ENCODE measurements at places on chromosomes 2 and 18. TPM values are rescaled to one million over a fixed set of nuclear protein-coding genes. Genes with fewer than 3 reads are reported as not detected.
A peak's percentile ranks its signal among the peaks of the same experiment; 100 is the strongest.

MSH6 gene
- total RNA-seq: 81.2 TPM

MARCHF4 gene
- not detected for total RNA-seq

DSC2 gene
- total RNA-seq: not detected

CRYBA2 gene
- total RNA-seq: not detected

SULT1C2 gene
- total RNA-seq: not detected

STAM2 gene
- 24.3 TPM for total RNA-seq

ABCG8 gene
- not detected for total RNA-seq

ARHGEF33 gene
- not detected for total RNA-seq

PARD6G gene
- total RNA-seq: not detected

HOXD4 gene
- not detected for total RNA-seq

DNA sequence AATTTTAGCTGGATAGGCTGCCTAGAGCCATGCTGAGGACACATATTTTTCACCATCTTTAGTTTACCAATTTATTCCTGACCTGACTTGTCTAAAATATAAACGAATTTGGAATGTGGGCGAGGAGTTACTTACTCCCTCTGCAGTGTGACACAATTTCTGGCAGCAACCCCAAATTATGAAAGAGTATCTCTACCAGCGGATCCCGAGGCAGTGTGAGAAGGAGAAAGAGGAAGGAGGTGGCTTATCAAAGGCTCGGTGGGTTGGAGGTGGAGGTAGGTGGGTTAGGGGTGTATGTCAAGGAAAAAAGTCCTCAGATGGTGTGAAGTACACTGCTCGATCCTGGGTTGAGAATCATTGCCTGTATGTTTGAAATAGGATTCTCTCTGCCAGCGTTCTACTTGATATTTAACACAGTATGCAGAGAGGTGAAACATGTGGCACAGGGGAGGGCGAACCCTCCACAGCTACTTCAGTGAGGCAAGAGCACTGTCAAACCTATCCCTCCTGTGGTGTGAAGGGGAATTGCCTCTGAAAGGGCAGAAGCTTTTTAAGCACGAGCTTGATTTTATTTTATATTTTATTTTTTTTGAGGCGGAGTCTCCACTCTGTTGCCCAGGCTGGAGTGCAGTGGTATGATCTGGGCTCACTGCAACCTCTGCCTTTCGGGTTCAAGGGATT is 76.0 kb downstream of the RFTN2 start:
- no peak overlapping the region for H3K27ac ChIP-seq
- no peak for DNase-seq
- no peak overlapping the region for H3K4me3 ChIP-seq
- H3K36me3 ChIP-seq: no peaks in the 10 kb centered on the region
- H3K27me3 ChIP-seq: peaks cover 14% of the 10 kb centered on the region

- DNase-seq: no peak
- H3K4me1 ChIP-seq: no peaks in the 10 kb centered on the region
- H3K36me3 ChIP-seq: no peaks in the 10 kb centered on the region
- no peak overlapping the region for H3K4me3 ChIP-seq
- no peak overlapping the region for H3K27ac ChIP-seq
- H3K27me3 ChIP-seq: peaks cover 17% of the 10 kb centered on the region
These were observed 183.0 kb downstream of the NYAP2 start for GRCh38 chr2:225582355-225583116.

DNA sequence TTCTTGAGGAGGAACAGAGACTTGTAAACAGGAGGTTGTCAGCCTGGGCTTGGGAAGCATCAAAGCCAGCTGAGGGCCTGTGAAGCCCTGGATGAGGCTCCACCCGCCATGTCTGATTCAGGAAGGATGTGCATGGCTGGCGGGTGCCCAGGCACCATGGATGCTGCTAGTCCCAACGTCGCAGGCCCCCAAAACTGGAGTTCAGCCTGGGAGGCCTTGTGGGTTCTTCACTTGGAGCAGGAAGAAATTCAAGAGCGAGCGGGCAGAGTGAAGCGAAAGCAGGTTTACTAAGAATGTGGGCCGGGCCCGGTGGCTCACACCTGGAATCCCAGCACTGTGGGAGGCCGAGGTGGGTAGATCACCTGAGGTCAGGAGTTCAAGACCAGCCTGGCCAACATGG is 12.1 kb upstream of the PXDN start:
- no peak overlapping the region for H3K27ac ChIP-seq
- no peak for DNase-seq
- H3K36me3 ChIP-seq: no peaks in the 10 kb centered on the region
- no peak overlapping the region for H3K4me3 ChIP-seq
- H3K27me3 ChIP-seq: peaks cover 10% of the 10 kb centered on the region

GRCh38 chr18:57431002-57431382 is 4.2 kb upstream of the ONECUT2 start:
- H3K27me3 ChIP-seq: peaks cover 51% of the 10 kb centered on the region
- H3K4me1 ChIP-seq: peaks cover 14% of the 10 kb centered on the region
- peaks cover 15% of the 10 kb centered on the region for H3K36me3 ChIP-seq
- no peak overlapping the region for H3K27ac ChIP-seq
- no peak for DNase-seq
- no peak overlapping the region for H3K4me3 ChIP-seq

- DNase-seq: no peak
- H3K27me3 ChIP-seq: peaks cover 3% of the 10 kb centered on the region
- no peak overlapping the region for H3K4me3 ChIP-seq
- H3K27ac ChIP-seq: no peak overlapping the region
- H3K36me3 ChIP-seq: no peaks in the 10 kb centered on the region
These were observed 161.0 kb downstream of the IRS1 start for GRCh38 chr2:226638576-226638975.

DNA sequence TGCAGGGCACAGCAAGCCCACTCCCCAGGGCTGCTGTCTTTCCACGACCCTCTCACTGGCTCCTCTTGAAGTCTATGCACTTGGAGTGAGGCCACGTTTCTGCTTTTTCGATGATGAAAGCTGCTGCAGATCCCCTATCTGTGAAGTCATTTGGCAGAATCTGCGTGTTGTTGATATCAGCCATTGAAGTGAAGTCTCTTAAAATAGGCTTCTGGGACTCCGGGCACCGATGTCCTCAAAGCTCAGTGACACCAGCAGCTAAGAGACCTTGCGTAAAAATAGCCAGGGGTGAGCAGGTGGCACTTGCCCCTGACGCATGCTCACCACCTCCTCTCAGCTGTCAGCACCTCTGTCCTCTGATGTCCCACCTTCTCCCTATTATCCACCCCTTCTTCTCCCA is 89.4 kb upstream of the FHL2 start:
- no peak overlapping the region for H3K27ac ChIP-seq
- H3K4me1 ChIP-seq: no peaks in the 10 kb centered on the region
- DNase-seq: no peak
- peaks cover 6% of the 10 kb centered on the region for H3K36me3 ChIP-seq

DNA sequence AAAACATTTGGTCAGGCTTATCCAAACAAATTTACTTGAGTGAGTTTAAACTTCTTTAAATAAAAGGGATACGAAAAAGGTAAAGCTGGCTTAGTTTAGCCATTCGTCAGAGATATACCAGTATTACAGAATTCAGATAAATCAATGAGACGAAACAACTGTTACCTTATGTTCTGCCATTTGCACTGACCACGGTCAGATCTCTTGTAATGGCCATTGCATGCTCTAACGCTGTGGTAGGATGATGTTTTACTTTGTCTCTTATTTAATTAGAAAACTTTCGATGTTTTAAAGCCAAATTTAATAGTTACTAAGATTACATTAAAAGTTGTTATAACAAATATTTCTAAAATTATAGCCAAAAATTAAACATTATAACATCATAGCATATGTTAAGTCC is 1.5 kb downstream of the C18orf54 start:
- peak overlapping the region; percentile 97 for H3K4me3 ChIP-seq
- DNase-seq: no peak
- H3K36me3 ChIP-seq: peaks cover 10% of the 10 kb centered on the region

DNA sequence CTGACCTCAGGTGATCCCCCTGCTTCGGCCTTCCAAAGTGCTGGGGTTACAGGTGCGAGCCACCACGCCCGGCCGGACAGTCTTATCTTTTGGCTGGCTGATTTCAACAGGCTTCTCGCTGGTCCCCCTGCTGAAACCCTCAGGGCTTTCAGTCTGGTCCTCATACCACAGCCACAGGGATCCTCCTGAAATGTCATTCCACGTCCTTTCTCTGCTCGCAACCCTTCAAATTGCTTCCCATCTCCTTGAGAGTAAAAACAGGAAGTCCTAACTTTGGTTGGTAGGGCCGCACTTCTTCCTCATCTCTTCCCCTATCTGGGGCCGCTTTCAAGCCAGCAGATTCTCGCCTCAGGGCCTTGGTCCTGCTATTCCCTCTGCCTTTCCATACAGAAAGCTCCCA is 1.4 kb upstream of the CAB39 start:
- no peak for DNase-seq
- peak overlapping the region; percentile 90 for H3K27ac ChIP-seq
- H3K36me3 ChIP-seq: peaks cover 22% of the 10 kb centered on the region
- no peaks in the 10 kb centered on the region for H3K27me3 ChIP-seq

- peaks cover 11% of the 10 kb centered on the region for H3K4me1 ChIP-seq
- no peak overlapping the region for H3K27ac ChIP-seq
- no peak overlapping the region for H3K4me3 ChIP-seq
These were observed 93.5 kb downstream of the TMEM18 start for GRCh38 chr2:583666-584065.

DNA sequence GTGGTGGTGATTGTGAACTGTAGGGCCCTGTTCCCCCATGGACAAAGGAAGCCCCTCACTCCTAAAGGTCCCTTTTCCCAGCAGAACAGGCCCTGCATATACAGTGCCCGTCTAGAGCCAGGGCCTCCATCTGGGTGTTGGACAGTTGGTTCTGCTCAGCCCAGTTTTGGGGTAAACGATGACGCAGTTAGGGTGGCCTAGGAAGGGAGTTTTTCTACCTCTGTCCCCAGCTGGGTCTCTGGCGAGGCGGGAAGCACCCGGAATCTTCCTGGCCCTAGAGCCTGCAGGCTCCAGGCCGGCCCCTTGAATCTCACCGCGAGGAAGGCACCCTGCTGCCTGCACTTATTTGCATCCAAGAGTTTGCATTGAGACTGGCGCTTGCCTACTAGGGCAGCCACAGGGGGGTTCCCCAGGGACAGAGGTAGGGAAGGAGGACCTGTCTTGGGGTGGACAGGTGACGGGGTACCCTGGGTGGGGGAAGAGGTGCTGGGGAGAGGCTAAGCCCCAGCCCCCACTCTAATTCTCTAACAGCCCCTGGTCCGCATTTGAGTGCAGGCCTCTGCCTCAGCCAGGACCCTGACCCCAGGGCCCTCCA is 529 bp upstream of the MTA3 start:
- H3K4me1 ChIP-seq: peaks cover 12% of the 10 kb centered on the region
- DNase-seq: no peak
- H3K27me3 ChIP-seq: no peaks in the 10 kb centered on the region

- H3K36me3 ChIP-seq: no peaks in the 10 kb centered on the region
- H3K27ac ChIP-seq: no peak overlapping the region
- no peaks in the 10 kb centered on the region for H3K4me1 ChIP-seq
These were observed 11.0 kb upstream of the SIX3 start for GRCh38 chr2:44930274-44931197.

DNA sequence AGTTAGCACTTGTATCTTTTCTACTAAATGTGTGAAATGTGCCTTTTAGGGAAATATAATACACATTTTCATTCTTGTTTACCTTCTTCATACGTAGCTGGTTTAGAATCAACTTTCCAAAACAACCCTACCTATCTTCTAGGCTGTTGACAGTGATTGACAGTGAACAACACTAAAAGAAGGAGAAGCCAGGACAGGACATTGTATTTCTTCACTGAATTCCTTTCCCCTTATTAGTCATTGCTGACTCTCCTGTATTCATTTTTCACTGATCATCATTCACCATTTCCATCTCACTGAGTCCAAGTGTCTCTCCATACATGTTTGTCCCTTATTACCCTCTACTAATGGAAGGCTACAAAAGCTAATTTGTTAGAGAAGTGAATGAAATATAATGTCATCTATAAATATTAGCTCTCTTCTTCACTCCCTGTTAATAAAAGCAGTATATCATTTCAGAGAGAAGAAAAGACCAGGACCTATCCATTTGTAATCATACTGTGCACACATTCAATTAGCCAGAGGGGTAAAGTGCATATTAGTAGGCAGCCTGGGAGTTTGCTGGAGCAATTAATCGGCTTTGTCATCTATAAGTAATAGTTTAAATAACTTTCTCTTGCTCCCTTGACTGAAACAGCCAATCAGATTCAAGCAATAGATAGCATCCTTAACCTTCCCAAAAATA is 192.5 kb upstream of the FOSL2 start:
- no peaks in the 10 kb centered on the region for H3K36me3 ChIP-seq
- no peak overlapping the region for H3K4me3 ChIP-seq
- H3K27ac ChIP-seq: no peak overlapping the region

DNA sequence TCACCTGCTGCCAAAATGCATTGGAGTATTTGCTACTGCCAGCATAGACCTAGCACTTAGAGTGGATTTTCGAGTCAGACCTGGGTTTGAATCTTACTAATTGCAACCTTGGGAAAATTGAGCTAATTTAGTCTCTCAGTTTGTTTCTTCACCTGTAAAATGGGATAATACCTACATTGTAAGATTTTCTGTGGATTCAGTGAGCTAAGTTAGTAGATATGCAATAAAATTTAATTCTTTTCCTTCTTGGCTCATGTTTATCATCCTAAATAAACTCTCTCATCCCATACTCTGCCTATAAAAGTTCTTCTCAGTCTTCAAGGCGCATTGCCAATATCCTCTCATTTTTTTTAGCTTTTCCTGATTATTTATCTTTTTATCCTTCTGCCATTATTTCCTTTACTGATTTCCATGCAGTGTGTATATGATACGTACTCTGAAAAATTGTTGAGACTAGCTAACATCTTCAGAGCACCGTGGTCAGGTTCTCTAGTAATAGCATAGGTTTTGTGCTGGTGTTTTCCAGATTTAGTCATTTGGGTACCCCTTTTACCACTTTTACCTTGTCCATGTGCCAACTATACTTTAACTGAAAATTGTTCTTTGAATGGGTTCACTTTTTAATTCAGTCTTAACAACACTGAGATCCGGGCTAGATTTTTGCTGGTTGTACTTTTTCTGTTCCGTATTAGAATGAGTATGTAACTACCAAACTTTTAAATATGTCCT is 7.3 kb downstream of the CEP192 start:
- H3K27me3 ChIP-seq: no peaks in the 10 kb centered on the region
- H3K4me1 ChIP-seq: peaks cover 10% of the 10 kb centered on the region
- H3K27ac ChIP-seq: peak overlapping the region; percentile 7

- no peak for DNase-seq
- H3K4me3 ChIP-seq: no peak overlapping the region
- H3K36me3 ChIP-seq: no peaks in the 10 kb centered on the region
- no peak overlapping the region for H3K27ac ChIP-seq
- no peaks in the 10 kb centered on the region for H3K27me3 ChIP-seq
These were observed 98.7 kb downstream of the GRB14 start for GRCh38 chr2:164522561-164522981.

DNA sequence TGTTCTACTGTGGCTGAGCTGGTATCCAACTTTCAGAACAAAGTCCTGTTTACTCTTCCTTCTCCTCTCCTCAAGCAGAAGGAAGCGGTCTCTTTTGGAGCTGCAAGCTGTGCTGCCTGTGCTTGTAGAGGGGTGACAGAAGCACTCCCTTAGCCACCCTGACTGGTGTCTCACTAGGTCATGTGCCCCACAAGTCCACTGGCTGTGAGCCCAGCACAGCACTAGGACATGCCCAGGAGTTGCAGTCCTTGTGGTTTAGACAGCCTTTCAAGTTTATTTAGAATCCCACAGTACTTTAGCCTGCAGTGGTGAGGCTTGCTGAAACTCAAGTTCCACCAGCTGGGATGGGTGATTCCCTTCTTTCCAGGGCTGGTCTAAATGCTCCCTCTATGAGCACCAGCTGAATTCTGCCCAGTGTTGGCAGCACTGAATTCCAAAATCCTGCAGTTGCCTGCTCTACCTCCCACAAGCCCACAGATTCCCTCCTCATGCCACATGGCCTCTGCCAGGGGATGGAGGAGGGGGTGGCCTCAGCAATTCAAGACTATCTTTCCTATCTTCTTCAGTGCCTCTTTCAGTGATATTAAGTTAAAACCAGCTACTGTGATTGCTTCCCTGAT is 61.2 kb downstream of the CCDC85A start:
- no peak overlapping the region for H3K4me3 ChIP-seq
- H3K36me3 ChIP-seq: no peaks in the 10 kb centered on the region
- no peak for DNase-seq
- H3K27ac ChIP-seq: no peak overlapping the region
- no peaks in the 10 kb centered on the region for H3K4me1 ChIP-seq
- H3K27me3 ChIP-seq: no peaks in the 10 kb centered on the region

All from natural killer cell treated with Interleukin-12 subunit alpha and Interleukin-12 subunit beta and Interleukin-15 and Interleukin-18, amount 100 ng/mL, for 72 hours (primary cell).